Erythroblast (primary cell): ENCODE measurements at places on chromosomes 13 and 19.

DNA sequence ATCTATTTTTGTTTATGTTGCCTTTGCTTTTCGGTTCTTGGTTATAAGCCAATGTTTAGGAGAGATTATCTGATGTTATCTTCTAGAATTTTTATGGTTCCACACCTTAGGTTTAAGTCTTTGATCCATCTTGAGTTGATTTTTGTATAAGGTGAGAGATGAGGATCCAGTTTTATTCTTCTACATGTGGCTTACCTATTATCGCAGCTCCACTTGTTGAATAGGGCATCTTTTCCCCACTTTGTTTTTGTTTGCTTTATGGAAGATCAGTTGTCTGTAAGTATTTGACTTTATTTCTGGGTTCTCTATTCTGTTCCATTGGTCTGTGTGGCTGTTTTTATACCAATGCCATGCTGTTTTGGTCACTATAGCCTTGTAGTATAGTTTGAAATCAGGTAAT, 927.0 kb downstream of the UQCRFS1 start:
- no peak for DNase-seq

GRCh38 chr13:19153782-19154450, 27.7 kb downstream of the TUBA3C start:
- DNase-seq: no peak

DNA sequence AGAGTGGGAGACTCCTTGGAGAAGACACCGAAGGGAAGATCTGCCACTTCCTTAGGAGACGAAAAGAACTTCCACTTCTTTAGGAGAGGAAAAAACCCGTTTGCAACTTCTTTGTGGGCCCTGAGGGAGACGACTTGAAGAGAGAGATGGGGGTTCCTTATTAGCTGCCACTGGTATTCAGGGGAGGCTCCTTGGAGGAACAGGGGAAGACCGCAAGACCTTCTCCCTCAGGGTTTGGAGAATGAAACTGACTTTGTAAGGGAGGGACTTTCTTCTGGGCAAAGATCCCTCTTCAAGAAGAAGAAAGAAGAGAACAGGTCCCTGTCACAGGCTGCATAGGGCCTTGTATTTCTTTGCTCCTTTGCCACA, 416 bp downstream of the BCKDHA start:
- DNase-seq: peak; percentile 70

DNA sequence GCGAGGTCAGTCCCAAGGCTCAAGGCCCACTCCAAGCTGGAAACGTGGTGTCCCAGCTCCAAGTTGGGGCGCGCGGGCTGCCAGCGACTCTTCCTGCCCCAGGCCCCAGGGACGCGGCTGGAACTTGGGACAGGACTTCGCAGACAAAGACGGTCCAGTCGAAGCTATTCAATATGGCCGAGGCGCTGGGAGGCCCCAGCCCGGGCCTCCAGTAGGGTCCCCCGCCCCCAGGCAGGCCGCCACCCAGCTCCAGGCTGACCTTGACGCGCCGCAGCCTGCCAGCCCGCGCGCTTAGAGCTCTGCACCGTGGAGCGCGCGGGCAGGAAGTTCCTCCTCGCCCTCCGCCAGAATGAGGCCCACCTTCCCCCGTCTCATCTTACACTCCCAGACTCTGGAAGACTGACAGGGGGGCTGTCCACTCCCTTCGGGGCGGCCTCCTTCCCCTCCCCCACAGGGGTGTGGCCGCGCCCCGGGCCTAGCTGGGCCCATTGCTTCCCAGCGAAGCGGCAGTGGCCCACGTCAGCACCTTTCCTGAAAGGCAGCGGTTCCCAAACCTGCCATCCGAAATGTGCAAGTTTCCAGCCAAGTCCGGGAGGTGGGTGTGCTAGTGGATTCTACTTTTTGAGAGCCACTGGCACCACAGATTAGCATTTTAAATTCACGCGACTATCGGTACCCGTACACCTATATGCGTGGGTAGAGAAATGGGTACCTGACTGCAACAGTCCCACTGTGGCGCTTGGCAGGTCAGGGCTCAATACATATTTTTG, at the start of gene CCDC8:
Gene CCDC8 (minus strand): TSS at position 303 of the 770 bp plus-strand sequence. CDS start 754 bp downstream, outside the sequence.
- DNase-seq: peak; percentile 32

DNA sequence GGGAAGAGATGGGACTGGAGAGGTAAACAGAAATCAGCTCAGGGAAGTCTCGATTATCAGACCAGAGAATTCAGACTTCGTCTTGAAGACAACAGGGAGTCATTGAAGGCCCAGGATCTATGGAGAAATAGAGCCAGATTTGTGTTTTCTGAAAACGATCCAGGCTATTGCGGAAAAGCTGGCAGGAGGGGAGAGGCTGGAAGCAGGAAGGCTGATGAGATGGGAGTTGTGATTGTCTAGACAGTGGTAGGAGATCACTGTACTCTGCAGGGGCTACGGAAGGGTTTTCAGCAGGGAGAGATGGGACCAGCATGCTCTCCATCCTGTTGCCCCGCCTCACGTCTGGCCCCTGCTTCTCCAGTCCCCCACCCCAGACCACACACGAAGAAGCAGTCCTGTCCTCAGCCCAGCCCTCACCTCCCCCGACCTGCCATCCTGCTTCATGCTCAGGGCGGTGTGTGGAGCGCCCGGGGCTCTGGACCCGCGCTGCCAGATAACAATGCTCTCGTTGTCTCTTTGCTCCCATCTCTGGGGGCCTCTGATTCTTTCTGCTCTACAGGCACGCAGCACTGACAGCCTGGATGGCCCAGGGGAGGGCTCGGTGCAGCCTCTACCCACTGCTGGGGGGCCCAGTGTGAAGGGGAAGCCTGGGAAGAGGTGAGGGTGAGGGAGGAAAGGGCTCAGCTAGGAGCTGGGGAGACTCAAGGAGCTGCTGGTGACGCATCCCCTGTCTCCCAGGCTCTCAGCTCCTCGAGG, 1.9 kb downstream of the ARHGAP33 start:
- DNase-seq: no peak

DNA sequence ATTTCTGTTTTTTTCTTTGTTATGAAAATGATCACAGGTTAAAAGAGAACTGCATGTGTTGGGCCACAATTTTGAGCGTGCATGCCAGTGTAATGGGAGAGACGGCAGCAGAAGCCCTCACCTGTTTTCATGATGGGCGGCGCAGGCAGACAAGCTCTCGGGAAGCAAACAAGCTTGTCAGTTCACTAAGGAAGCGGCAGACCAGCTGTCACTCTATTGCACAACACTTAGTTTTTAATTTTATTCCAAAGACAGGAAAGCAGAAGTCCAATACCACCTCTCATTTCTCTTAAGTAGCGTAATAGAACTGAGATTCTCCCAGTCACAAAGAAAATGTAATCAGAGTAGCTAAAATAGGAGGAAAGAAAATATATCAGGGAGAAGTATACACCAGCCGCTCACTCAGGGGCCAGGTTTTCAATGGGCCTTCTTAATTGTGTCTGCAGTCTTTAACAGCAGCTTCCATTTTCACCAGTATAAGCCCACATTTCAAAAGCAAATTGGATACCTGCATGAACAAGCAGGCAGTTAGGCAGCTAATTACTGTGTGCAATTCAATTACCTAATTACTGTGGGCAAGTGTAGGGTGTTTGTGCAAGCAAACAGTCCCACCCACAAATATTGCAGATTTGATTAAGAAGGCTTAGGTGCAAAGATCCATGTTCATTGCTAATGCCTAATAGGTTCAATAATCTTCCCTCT, 711.4 kb downstream of the DIAPH3 start:
- DNase-seq: no peak

DNA sequence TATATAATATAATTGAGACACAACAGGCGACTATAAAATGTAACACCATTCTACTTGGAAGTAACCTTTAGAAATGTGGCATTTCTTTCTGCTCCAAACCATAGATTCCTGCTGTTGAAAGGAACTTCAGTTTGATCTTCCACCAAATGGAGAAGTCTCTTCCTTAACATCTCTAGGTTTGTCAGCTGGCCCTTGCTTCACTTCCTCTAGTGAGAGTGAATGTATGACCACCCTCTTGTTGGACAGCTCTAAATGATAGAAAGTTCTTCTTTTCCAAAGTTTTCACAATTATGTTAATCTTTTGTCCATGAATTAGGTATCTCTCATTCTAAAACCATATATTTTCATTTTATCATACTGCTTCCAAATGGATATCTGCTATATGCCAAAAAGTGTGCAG, 13.8 kb upstream of the COG6 start:
- no peak for DNase-seq

DNA sequence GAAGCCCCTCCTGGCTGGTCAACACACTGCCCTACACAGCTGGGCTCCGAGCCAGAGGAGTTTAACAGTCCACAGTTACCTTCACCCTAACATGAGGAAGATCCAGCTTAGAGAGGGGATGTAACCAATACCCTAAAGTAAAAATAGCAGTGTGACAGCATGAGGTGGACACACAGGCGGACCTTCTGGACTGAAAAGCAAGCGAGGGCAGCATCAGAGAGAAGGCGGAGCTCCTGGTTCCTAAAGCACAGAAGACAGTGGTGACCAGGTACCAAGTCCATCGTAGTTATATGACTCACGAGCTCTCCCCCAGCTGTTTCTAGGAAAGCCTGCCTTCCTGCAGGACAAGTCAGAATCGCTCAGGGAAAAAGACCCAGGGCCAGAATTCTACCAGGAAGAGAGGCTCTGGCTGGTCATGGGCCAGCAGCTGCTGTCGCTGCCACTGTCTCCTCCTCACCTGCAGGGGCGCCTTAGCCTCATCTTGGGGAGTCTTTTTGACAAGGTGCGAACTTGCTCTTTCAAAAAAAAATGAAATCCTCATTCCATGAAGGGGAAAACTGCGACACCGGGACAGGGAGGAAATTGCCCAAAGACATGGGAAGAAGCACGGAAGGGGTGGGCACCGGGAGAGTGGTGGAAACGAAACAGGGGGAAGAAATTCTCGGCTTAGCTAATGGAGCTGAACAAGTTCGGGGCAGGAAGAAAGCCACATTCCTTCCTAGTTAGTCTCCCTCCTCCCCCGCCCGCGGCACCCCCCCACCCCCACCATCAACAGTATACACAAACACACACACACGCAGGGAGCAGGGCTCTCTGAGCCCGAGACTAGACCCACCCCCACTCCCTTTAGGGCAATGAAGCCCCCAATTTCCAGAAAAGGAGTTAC, 1.7 kb downstream of the ELL start:
- DNase-seq: peak; percentile 79

DNA sequence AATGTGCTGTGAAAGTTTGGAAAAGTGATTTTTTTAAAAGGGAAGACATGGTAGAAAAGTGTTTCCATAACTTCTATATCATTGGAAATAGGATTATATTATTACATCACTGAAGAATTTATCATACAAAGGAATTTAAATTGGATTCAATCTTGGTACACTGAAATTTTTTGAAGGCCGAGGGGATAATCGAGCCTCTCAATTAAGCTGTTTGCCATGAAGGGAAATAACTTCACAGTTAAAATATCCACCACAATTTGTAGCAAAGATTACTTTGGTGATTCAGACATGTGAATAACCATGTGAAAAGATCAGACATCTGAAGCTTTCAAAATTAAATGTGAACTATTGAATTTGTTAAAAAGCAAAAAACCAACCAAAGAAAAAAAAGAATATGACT, 215.3 kb downstream of the KLF5 start:
- no peak for DNase-seq

DNA sequence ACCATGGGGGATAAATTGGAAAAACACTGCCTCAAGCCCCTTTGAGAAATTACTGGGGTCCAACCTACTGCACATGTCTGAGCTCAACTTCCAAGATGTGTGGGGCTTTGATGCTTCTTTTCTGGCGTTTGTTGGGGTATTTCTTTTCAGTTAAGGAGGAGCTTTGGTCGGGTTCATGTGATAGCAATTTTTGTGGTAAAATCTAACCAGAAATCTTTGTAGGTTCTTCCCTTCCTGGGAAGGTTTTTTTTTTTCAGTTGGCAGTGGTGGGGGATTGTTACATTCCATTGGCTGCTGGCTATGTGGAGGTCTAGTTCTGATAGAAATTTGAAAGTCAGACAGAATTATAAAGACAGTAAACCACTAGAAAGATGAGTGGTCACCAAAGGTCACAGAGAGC, 327.8 kb downstream of the ATP8A2 start:
- no peak for DNase-seq

DNA sequence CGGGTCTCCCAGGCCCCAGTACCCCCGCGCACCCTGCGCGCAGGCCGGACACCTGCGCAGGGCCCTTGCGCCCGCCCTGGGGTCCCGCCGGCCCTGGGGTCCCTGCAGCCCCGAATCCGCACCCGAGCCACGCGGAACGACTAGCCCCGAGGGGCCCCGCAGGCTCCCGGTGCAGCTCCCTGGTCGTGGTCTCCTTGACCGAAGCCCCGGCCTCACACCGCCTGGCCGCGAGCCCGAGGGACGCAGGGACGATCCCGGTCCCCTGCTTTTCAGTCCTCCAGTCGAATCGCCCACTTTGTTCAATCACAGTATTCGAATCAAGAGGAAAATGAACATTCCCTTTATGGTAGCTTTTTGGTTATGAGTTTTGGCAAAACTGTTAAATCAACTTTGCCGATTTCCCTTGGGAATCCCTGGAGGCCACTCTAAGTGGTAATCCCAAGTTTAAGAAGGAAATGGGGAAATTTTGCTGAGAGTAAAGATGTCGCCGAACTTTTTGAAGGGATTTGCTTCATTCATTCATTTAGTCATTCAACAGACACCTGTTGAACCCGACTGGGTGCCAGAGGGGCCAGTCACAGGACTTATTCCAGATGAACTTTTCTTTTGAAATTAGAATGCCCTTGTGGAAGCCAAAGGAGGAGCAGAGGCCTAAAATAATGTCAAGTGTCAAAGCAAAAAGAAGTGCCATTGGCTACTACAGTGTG, 75.0 kb downstream of the ZIC5 start:
- no peak for DNase-seq

DNA sequence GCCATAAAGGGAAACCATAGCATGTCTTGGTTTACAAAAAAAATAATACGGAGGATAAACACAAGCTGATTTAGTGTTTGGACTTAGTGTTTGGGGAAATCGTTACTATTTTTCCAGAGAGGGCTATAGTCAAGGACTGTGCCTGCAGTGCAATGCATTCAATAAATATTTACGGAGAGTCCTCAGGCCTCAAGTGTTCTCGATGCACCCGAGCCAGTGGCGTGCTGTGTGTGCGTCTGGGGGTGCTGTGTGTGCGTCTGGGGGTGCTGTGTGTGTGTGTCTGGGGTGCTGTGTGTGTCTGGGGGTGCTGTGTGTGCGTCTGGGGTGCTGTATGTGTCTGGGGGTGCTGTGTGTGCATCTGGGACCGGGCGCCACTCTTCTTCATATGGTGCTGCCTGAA, 71.7 kb upstream of the GTF3A start:
- no peak for DNase-seq

GRCh38 chr19:8150178-8150865, 930 bp upstream of the FBN3 start:
- DNase-seq: no peak

DNA sequence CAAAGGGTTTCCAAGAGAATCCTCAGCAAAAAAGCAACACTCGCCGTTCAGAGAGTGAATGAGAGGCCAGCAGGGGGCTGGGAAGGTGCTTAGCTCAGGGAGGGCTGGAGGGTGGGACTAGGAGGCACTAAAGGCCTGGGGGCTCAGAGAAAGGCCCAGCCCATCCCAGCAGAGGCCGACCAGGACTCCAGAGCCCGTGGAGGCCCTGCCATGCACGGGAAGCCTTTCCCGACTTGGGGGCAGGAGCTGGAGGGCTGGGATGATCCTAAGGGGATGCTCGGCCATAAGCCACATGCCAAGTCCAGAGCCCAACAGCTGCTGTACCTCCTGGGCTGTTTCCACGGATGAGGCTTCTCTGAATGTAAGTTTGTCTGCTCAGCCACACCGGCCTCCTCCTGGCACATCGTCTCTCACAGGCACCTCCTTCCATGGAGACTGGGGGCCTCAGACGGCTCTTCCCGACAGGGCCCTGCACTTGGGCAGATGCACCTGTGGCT, 19.5 kb downstream of the RASA3 start:
- no peak for DNase-seq
